ENCODE measurements at places on chromosomes 13 and 19.

DNA sequence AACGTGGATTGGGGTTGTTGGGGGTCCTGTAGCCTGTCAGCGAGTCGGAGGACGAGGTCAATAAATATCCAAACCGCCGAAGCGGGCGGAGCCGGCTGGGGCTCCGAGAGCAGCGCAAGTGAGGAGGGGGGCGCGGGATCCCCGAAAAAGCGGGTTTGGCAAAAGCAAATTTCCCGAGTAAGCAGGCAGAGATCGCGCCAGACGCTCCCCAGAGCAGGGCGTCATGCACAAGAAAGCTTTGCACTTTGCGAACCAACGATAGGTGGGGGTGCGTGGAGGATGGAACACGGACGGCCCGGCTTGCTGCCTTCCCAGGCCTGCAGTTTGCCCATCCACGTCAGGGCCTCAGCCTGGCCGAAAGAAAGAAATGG is 754 bp upstream of the SIX5 start:
- no peak for DNase-seq

GRCh38 chr13:31049833-31050232 is 111.9 kb downstream of the HSPH1 start:
- DNase-seq: no peak

- no peak for DNase-seq
Measured at GRCh38 chr19:3627351-3627723, 747 bp upstream of the CACTIN start.

- DNase-seq: no peak
Measured at GRCh38 chr13:42883771-42884467, 102.5 kb downstream of the FAM216B start.

DNA sequence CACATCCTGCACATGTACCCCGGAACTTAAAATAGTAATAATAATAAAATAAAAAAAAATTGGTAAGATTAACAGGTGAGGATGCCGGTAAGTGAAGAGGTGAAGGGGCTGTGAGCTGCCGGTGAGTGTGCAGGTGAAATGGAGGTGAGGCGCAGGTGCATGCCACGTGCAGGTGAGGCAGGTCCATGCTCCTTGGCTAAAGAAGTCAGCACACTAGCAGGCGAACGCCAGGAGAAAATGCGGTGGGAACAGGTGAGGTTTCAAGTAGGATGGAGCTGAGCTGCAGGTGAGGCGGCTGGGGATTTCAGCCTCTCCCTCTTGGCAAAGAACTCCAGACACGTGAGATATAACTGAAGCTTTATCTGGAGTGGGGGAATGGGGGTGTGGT is 7.5 kb upstream of the TNFSF14 start:
- DNase-seq: no peak

GRCh38 chr13:97570442-97570841 is 136.5 kb downstream of the RAP2A start:
- no peak for DNase-seq

GRCh38 chr19:23784274-23784673 is 25.6 kb upstream of the ZNF681 start:
- DNase-seq: no peak

DNA sequence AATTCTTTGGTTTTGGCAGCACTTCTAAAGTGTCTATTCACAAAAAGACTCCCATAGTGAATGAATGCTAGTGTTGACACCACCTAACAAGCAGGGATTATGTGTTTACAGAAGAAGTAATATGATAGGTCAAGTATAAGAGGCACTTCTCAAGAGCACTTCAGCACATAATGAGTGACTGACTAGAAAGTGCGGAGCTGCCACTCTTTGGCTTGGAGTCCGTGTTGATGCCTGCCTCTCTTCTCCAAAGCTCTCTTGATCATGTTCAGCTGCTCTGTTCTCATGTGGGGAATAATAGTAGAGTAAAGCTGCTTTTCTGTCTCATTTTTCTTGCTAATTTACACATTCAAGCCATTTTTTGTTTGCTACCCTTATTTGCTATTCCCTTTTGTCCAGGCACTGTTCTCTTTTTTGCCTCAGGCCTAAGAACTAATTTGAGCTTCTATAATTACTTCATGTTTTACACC is 22.7 kb upstream of the MAB21L1 start:
- DNase-seq: peak; percentile 85

DNA sequence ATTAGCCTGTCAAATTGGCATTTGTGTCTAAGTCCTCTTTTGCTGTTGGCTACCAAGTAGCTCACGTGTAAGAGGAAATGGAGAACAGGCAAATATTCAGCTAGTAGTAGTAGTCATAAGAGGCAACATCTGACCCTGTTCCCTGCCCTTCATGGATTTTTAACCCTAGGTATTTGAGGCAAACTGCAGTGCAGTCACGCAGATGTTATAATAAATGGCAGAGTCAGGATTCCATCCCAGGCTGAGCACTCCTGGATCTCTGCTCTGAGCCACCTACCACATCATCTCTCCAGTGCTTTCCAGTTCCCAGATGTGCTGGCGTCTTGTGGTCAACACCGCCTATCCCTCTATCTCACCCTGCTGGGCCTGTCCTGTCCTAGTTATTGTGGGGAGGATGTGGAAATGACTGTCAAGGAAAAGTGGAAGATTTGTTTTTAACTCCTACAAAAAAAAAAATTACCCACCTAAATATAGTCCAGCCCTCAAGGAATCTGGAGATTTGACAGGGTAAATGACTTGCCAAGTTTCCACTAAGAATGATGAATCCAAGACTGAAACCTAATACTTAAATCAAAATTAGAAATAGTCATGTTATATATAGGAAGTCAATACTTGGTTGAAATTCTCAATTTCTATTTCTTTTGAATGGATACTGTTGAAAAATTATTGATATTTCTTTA is 322.9 kb downstream of the GPC6 start:
- no peak for DNase-seq

GRCh38 chr13:103030776-103031175 is 35.4 kb downstream of the SLC10A2 start:
- no peak for DNase-seq

DNA sequence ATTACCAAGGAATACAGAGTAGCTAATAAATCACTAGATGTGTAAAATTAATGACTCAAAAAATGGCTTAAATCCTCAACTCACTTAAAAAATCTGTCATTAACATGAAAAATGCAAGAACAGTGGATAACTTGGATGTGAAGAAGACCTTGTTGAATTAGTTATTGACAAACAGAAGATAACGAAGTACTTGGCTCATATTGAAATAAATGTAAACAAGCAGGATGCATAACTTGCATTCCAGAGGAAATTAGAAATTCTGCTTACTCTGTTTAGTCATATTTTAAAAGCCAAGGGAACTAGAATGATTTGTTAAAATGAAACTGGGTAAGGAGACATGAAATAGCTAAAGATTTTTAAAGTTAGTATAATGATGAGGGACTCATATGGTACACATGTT is 1812.2 kb downstream of the PCDH9 start:
- no peak for DNase-seq

GRCh38 chr19:30017172-30017571 is 75.1 kb downstream of the URI1 start:
- DNase-seq: no peak

- no peak for DNase-seq
Measured at GRCh38 chr19:32181216-32181920, 164.0 kb upstream of the ZNF507 start.

GRCh38 chr19:45151320-45151719 is 9.5 kb downstream of the NKPD1 start:
- DNase-seq: no peak

GRCh38 chr19:6068711-6069110 is 41.6 kb downstream of the RFX2 start:
- DNase-seq: no peak

GRCh38 chr13:80462567-80462966 is 121.6 kb upstream of the SPRY2 start:
- no peak for DNase-seq

DNA sequence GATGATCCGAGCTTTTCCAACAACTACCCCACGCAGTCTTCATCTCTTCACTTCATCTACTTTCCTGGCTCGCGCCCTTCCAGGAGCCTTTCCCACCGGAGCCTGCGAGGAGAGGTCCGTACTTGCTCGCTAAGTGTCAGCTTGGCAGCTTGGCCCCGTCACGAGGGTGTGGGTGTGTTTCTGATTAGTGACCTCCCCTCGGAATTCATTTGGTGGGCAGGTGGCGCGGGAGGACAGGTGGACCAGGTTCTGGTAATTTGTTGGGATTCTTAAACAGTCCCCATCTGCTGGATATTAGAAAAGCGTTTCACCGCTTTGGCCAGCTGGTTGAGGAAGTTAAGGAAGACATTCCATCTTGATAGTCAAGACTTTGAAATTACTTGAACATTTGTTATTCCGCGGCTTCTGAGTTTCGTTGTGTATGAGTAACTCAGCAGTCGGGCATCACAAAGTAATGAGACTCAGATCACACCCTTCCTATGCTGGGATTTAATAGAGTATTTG is 515 bp downstream of the UFM1 start:
- DNase-seq: no peak

DNA sequence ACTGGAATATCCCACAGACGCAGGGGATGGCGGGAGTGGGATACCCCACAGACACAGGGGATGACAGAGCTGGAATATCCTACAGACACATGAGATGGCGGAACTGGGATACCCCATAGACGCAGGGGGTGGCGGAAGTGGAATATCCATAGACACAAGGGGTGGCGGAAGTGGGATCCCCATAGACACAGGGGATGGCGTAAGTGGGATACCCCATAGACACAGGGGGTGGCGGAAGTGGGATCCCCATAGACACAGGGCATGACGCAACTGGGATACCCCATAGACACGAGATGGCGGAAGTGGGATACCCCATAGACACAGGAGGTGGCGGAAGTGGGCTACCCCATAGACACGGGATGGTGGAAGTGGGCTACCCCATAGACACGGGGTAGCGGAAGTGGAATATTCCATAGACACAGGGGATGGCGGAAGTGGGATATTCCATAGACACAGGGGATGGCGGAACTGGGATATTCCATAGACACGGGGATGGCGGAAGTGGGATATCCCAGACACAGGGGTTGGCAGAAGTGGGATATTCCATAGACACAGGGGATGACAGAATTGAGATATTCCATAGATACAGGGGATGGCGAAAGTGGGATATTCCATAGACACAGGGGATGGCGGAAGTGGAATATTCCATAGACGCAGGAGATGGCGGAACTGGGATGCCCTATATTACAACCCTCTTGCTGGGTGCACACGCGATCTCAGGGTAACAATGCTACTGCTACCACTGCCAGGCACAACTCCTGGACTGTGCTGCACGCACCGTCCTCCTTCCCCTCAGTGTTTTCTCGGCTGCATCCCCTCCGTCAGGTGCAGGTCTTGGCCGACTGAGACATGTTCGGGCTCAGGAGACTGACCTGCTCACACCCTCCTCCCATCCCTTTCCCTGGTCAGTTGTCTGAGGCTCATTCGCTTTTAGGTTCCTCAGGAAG is 28.1 kb downstream of the ZNF787 start:
- no peak for DNase-seq

- DNase-seq: no peak
Measured at GRCh38 chr13:86909318-86909717, 761.9 kb upstream of the SLITRK5 start.

DNA sequence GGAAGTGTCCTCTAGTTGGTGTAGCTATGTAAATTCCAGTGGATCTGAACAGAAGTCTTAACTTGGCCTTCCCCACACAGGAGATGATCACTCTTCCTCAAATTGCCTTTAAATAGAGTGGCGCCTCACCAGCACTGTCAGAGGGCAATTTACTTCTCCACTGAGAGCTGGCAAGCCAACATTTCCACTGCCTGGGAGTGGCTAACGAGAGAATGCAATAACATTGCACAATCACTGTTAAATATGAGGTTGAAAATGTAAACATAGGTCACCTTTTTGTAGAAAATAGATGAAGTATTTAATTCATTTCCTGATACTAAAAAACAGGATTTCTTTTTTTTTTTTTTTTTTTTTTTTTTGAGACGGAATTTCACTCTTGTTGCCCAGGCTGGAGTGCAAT is 55.4 kb upstream of the UBL3 start:
- DNase-seq: no peak

DNA sequence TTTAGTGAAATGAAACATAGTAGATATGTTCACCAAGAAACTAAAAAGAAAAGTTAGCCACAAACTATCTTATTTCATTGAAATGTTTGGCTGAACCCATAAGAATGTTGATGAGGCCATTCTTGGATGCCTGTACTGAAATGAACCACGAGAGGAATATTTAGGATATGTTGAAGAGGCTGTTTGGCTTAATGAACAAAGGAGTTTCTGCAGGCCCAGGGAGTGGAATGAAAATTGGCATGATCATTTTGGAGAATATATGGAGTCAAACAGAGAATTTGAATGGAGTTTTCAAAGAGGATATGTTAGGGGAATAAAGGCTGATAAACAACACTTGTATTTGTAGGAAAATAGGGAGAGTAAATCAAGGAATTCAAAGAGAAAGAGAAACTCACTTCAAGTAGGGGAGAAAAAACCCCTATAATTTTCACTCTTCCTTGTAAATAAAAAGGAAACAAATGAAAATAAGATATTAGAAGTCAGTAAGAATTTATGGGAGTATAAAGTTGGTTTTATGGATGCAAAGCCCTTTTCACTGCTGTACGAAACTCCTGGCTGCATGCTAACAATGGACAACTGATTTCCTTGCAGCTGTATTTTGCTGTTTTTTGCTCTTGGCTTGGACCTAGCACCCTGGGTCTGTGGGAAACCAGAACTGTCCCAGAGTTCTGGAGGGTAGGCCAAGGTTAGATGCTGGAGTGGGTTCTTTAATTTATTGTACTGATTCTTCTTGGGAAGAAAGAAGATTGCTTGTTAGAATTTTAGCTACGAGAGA is 36.5 kb downstream of the KL start:
- no peak for DNase-seq

DNA sequence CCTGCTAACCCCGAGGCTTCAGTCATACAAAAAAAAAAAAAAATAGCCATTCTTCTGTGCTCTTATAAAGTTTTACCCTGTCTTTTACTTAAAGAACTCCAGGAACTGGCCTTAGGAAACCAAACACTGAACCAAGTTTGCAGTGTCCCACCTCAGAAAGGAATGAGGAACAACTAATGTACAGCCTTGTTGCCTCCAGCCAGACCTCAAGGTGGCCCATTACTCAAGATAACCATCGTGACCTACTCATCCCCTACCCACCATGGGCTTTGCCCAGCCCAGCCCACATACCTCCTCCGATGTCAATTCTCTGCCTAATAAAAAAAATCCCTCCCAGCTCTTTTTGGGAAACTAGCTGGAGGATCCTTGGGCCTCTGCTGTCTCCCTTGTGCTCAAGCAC is 133.2 kb downstream of the STARD13 start:
- no peak for DNase-seq

GRCh38 chr13:35549481-35549880 is 73.0 kb upstream of the MAB21L1 start:
- DNase-seq: no peak

DNA sequence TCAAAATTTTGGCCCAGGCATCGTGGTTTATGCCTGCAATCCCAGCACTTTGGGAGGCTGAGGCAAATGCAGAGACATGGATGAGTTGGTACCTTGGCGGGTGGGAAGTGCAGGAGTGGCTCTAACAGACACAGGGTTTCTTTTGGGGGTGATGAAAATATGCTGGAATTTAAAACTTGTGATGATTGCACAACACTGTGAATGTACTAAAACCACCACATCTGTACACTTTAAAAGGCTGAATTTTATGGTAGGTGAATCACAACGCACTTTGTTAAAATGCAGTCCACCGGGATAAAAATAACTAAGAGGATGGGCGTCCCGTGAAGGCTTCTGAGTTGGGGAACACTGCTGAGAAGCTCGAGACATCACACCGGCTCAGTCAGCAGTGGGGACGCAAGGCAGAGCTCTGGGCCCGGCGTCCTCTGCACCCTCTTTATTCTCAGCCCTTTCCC is 47.1 kb downstream of the MLLT1 start:
- DNase-seq: no peak

- peak; percentile 9 for DNase-seq
Measured at GRCh38 chr19:38095411-38096308, 128.4 kb downstream of the DPF1 start.

Measured in NCI-H2081 treated with DMSO at 0.1 percent for 48 hours (cell line).